ENCODE measurements at places on chromosomes 7 and 10.

- DNase-seq: no peak
These were observed 32.8 kb downstream of the SLC39A12 start for GRCh38 chr10:17984563-17984962.

- DNase-seq: no peak
These were observed 383.5 kb upstream of the VWC2 start for GRCh38 chr7:49389871-49390479.

GRCh38 chr7:51033727-51034520 lies 251.2 kb upstream of the GRB10 start:
- DNase-seq: no peak

GRCh38 chr7:121020249-121020988 lies 31.9 kb downstream of the CPED1 start:
- no peak for DNase-seq

DNA sequence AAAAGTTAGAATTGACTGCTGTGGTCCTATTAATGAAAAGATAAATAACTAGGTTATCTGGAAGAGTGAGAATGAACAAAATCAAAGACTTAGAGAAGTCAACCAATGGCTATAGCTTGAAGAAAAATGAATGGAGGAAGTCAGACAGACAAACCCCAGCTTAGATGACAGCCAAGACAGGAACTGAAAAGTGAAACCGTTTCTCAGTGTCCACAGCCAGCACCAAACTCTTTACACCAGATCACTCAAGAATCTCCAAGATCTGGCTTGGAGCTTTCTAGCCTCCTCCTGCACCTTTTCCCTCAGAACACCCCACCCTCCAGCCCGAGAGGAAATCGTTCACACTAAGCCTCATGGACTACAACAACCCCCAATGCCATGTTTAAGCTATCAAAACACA lies 167.0 kb downstream of the SFMBT2 start:
- DNase-seq: peak; percentile 71

GRCh38 chr7:158821171-158822031 lies 7.9 kb downstream of the ESYT2 start:
- DNase-seq: peak; percentile 25

GRCh38 chr10:86210416-86210815 lies 156.2 kb downstream of the GRID1 start:
- no peak for DNase-seq

GRCh38 chr10:130137090-130137448 lies 878 bp downstream of the GLRX3 start:
- peak; percentile 24 for DNase-seq

GRCh38 chr7:26378016-26378415 lies 86.4 kb downstream of the SNX10 start:
- DNase-seq: no peak

DNA sequence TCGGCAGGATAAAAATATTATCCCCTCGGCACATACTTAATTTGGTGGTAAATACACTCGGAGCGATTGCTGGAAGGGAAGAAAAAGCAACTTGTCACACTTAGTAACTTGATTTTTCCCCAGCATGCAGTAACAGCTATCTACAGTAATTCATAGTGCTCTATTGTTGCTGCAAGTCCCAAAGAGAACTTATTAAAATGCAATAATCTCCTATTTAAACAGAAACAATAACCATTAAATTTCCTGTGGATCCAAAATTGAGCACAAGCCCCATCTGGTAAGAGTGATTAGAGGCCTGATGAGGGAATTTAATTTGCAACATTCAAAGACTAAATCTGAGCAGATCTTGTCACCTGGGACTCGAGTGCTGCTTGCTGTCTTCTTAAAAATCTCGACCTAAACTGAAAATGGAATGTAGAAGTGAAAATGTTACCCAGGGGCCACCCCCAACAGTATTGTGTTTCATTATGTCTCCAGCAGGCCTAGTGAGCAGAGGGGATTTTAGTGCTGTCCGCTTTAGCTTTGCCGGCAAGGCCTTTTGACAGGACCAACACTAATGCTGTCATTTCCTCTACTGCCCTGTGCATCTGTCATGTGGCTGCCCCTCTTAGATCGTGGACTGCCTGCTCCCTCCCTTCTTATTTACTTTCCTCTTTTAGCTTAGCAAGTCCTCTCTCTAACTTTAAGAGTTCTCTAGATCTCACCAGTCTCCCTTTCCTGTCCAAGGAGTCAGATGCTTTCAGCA lies 639.7 kb downstream of the AUTS2 start:
- no peak for DNase-seq

DNA sequence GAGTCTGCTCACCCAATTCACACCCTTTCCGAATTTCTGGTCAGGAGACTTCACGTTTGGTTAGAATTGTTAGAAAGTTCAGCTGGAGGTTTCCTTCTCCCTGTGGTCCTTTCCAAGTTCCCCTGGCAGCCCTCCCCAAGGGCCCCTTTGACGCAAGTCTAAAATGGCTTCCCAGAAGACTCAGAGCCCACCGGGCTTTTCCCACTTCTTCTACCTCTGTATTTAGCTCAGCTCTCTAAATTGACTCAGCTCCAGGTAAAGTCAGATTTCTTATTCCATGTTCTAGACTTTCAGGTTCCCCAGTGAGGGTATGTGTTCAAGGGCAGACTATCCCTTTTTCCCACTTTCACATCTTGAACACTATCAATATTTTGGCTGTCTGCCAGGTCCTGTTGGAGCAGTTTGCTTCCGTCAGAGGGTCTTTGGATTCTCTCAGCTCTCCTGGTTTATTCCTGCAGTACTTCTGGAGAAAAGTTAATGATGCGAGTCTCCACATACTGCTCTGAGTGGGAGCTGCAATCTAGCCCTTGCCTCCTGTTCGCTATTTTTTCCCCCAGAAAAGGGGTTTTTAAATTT lies 53.1 kb upstream of the ZNF273 start:
- DNase-seq: no peak

DNA sequence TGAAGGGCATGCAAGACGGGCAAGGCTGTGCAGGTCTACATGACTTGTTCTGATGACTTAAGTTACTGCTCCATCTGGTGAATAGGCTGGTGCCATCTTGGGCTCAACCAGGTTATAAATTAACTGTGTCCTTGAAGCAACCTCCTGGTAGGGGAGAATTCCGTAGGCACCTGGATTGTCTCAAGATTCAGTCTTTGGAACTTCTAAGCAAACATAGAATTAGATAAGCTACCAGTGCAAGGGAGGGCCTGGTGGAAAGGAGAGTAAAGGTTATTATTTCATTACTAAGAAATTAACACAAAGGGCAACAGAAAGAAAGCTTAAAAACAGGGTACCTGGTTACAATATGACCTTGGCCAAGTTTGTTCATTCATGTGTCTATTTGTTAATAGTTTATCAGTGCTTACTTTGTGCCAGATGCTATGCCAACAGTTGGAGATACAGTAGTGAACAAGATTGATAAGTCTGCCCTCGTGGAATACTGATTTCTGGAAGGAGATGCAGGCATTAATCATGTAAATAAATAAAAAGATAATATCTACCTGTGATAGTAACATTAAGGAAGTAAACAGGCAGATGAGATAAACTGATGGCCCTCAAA lies 107.0 kb upstream of the PALS2 start:
- DNase-seq: no peak

DNA sequence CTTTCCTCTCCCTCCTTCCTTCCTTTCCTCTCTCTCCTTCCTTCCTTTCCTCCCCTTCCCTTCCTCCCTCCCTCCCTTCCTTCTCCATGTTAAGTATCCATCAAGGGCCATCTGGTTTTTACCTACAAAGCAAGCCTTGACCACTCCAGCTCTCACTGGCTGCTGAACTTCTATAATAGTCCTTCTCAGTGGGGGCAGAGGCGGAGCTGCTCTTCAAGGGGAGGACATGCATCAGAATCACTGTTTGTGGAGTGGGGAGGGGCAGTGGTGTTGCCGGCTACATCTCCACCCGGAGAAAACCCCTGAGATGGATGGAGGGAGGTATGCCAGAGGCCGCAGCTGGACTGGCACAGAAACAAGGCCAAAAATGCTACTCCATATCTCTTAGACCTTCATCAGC lies 25.9 kb downstream of the LAMB1 start:
- DNase-seq: no peak

DNA sequence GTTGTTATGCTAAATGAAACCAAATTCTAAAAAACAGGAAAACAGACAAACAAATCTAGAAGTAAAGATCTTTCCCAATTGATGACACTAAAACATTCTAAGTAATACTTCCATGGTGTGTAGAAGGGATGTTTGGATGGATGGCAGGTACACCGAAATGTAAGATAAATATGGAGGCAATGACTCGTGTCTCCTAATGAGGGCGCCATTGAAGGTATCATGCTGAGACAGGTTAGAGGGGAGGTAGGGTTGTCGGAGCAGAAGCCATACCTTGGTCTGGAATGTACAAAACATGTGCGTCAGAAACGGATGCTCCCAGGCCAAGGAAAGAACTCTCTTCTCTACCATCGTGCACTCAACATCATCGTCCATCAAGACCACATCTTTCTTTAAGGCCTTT lies 101.4 kb downstream of the PRKCQ start:
- DNase-seq: no peak

- DNase-seq: no peak
These were observed 250.4 kb upstream of the CACNA2D1 start for GRCh38 chr7:82694022-82694421.

DNA sequence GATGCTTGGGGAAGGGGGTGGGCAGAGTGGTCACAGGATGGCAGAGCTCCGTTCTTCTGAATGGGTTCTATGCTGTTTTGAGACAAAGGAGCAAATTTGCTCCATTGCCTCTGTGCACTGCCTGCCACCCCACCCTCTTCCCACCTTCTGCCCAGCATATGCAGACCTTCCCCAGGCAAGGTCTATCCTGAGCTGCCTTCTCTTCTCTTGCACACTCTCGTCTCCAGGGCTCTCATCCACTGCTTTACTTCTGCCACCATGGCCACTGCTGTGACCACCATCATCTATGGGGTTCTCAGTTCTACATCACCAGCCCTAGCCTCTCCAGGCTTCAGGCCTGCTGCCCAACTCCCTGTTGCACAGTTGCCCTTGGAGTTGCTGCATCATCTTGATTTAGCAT lies 230.4 kb downstream of the TMEM178B start:
- no peak for DNase-seq

GRCh38 chr7:159115601-159116501 lies 28.8 kb downstream of the VIPR2 start:
- no peak for DNase-seq

- no peak for DNase-seq
These were observed 43.8 kb downstream of the PTPN12 start for GRCh38 chr7:77580762-77581350.

GRCh38 chr7:117711556-117711955 lies 161.7 kb downstream of the CTTNBP2 start:
- DNase-seq: no peak

Measured in Kasumi-1 (cell line).